ENCODE measurements at places on chromosomes 3 and 15. TPM values are rescaled to one million over a fixed set of nuclear protein-coding genes. Genes with fewer than 3 reads are reported as not detected.

Gene PRRT3
- 1.3 TPM for total RNA-seq

- DNase-seq = no peak
- H3K4me3 ChIP-seq = peak overlapping the region; percentile 57
- peak overlapping the region; percentile 47 for H3K27ac ChIP-seq
- no peaks in the 10 kb centered on the region for H3K27me3 ChIP-seq
Measured at GRCh38 chr3:63968612-63969350, 54.5 kb downstream of the PSMD6 start.

DNA sequence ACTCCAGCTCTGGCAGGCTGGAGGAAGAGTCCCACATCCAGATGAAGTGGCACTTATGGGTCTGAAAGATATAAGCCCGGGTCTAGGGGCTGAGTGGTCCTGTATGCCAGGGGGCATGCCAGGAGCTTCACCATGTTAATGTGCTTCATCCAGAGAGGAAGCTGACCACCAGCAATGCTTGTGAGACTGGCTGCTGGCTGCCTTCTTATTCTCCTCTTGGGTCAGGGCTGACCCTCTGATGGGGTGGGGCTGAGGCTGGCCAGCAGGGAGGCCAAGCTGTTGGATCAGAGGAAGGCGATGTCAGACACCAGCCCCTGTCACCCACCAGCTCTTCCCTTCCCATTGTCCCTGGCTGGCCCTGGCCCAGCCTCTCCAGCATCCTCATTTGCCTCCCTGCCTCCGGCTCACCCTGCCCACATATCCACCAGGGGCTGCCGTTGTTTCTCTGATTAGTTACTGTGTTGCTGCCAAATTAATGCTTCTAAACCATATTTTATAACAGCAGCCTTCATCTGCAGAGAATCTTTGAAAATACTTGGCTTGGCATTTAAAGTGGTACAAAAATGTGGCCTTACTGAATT is 20.4 kb upstream of the PSTPIP1 start:
- H3K36me3 ChIP-seq = no peaks in the 10 kb centered on the region
- H3K27ac ChIP-seq = no peak overlapping the region
- no peak overlapping the region for H3K4me3 ChIP-seq
- no peaks in the 10 kb centered on the region for H3K27me3 ChIP-seq
- DNase-seq = no peak

DNA sequence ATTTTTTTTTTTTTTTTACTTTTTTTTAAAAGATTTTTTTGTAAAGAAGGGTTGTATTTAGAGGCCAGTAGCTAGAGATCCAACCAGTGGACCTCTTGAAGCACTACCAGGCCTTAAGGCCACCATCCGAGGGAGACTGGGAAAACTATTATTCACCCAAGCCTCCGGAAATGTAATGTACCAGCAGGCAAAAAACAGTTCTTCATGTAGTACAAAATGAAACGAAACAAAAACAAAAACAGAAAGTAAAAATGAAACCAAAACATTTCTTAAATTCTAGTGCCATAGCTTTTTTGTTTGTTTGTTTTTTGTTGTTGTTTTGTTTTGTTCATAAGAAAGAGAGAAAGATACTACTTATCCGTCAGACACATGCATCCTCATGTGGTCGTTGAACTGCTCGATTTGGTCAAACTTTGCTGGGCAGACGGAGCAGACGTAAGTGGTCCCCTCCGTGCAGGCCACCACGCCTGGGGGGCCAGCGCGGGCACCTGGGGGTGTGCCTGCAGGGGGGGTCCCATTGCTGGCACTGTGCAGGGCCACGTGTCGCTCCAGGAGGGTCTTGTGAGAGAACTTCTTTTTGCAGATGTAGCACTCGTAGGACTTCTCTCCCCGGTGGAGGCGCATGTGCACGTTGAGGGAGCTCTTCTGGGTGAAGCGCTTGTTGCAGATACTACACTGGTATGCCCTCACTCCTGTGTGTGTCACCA is 45.0 kb downstream of the TIGIT start:
- no peak overlapping the region for H3K27ac ChIP-seq
- no peaks in the 10 kb centered on the region for H3K4me1 ChIP-seq
- DNase-seq = no peak
- H3K4me3 ChIP-seq = no peak overlapping the region
- H3K27me3 ChIP-seq = no peaks in the 10 kb centered on the region

- H3K27ac ChIP-seq = no peak overlapping the region
- H3K4me1 ChIP-seq = no peaks in the 10 kb centered on the region
- no peak overlapping the region for H3K4me3 ChIP-seq
- DNase-seq = no peak
- peaks cover 97% of the 10 kb centered on the region for H3K36me3 ChIP-seq
- no peaks in the 10 kb centered on the region for H3K27me3 ChIP-seq
Measured at GRCh38 chr15:63060699-63061098, 18.2 kb downstream of the TPM1 start.

Gene APOD
- 0.83 TPM for total RNA-seq

DNA sequence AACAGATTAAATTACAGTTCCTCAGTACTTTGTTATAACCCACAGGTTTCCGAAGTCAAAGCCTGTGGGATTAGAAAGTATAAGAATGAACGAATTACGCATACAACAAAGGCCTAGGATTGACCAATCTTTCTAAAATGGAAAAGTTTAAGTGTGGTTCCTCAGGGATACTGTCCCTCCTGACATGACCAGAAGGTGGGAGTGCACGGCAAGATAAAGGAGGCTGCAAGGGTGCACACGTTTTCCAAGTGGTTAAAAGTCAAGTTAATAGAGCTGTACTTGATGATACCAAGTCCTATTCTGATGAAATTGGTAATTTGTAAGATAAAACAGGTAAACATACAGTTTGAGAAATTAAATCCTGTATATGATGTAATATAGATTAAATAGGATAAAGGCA is 96.2 kb downstream of the ALDH1A2 start:
- H3K4me1 ChIP-seq = no peaks in the 10 kb centered on the region
- DNase-seq = peak; percentile 49
- no peak overlapping the region for H3K4me3 ChIP-seq
- no peaks in the 10 kb centered on the region for H3K36me3 ChIP-seq
- no peaks in the 10 kb centered on the region for H3K27me3 ChIP-seq

Gene PP2D1
- total RNA-seq = not detected

GRCh38 chr3:185421577-185422232 is 58.8 kb downstream of the MAP3K13 start:
- no peak overlapping the region for H3K27ac ChIP-seq
- no peak for DNase-seq
- no peaks in the 10 kb centered on the region for H3K36me3 ChIP-seq
- H3K27me3 ChIP-seq = no peaks in the 10 kb centered on the region
- H3K4me1 ChIP-seq = peaks cover 29% of the 10 kb centered on the region

Gene ALDH1L1
- 1.5 TPM for total RNA-seq

DNA sequence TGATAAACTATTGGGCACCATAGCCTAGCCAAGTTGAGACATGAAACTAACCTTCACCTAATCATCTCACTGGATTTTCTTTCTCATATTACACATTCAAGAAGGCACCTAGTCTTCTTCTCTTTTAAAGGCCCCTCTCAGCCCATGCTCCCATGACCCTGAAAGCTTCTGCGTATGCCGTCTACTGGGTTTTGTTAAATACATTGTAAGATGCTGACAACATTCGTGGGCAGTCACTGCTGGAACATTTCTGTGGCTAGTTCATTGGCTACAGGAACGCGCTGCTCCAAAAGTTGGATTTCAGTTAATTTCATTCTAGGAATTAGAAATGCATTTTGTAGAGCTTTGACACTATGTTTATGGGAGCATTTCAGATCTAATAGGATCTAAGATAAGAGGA is 52.3 kb upstream of the CHD2 start:
- H3K27me3 ChIP-seq = no peaks in the 10 kb centered on the region
- no peak for DNase-seq
- H3K27ac ChIP-seq = no peak overlapping the region
- H3K4me1 ChIP-seq = peaks cover 6% of the 10 kb centered on the region

DNA sequence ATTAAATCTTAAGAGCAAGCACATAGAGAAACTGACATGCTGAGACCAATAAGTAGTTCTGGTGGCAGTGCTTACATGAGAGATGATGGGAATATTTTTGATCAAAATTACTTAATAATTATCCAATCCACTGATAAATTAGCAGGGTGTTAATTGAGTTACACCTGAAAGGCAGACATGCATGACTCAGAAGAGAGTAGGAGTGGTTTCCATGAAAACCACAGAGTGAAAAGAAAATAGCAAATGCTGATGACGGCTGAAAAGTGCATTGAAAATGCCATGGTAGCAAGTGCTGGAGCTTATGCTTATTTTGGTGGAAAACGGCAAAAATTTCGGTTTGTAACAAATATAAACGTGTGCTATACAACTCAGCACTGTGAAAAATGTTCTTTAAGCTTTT is 267.8 kb upstream of the LRRN1 start:
- no peak overlapping the region for H3K27ac ChIP-seq
- peaks cover 5% of the 10 kb centered on the region for H3K4me1 ChIP-seq
- DNase-seq = peak; percentile 1
- H3K27me3 ChIP-seq = no peaks in the 10 kb centered on the region
- H3K4me3 ChIP-seq = no peak overlapping the region

DNA sequence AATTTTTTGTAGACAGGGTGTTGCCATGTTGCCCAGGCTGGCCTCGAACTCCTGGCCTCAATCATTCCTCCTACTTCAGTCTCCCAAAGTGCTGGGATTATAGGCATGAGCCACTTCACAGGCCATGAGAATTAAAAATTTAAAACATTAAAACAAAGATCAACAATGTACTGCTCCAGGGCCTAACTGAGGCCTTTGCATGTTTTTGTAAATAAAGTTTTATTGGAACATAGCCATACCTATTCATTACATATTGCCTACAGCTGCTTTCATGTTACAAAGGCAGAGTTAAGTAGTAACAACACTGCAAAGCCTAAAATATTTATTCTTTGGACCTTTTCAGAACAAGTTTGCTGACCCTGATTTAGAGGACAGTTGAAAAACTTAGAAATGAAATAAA is 9.6 kb downstream of the VPS39 start:
- no peaks in the 10 kb centered on the region for H3K4me1 ChIP-seq
- H3K27me3 ChIP-seq = no peaks in the 10 kb centered on the region
- no peak overlapping the region for H3K27ac ChIP-seq
- H3K4me3 ChIP-seq = no peak overlapping the region

- H3K27ac ChIP-seq = no peak overlapping the region
- peaks cover 5% of the 10 kb centered on the region for H3K4me1 ChIP-seq
- no peaks in the 10 kb centered on the region for H3K27me3 ChIP-seq
- no peaks in the 10 kb centered on the region for H3K36me3 ChIP-seq
- DNase-seq = no peak
Measured at GRCh38 chr3:65548848-65549625, 489.7 kb downstream of the MAGI1 start.

DNA sequence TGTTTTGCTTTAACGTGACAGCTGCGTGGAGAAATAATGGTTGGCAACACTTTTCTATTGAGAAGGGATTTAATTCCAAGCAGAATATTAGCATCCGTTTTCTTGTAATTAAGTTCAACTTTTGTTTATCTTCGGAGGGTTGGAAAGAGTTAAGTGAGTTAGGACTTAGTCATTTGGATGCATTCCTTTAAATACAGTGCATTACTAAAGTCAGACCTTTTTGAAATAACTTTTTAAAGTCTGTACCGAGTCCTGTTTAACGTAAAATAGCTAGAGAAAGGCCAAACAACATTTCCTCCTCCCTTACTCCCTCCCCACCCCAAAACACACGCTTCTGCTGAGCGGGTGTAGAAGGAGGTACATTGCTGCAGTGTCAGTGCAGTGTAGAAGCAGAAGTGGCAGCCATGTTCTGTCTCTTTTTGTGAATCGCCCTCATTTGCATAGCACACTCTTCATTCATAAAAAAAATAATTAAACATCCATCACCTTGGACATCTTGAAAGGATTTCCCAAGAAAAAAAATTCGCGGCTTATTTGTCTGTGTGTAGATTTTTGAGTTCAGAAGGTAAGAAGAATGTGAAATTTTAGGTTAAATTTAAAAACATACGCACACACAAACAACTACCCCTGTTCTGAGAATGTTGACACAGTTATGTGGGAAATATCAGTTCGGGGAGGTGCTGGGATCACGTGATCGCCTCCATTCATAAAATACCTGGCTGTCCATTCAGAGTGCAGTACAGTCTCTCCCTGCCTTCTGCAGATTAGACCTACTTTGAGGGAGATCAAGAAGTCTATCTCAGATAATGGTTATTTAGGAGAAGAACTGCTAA is 1.6 kb downstream of the SPRED1 start:
- H3K27me3 ChIP-seq = no peaks in the 10 kb centered on the region
- peaks cover 11% of the 10 kb centered on the region for H3K36me3 ChIP-seq
- DNase-seq = peak; percentile 82
- peaks cover 21% of the 10 kb centered on the region for H3K4me1 ChIP-seq
- H3K4me3 ChIP-seq = peak overlapping the region; percentile 83
- H3K27ac ChIP-seq = peak overlapping the region; percentile 90

Gene SCAPER
- total RNA-seq = 9.5 TPM
